ENCODE measurements at places on chromosomes 2 and 18.
A peak's percentile ranks its signal among the peaks of the same experiment; 100 is the strongest.

- no peak for DNase-seq
These were observed 133.9 kb downstream of the ZNF532 start for GRCh38 chr18:58998401-58999203.

DNA sequence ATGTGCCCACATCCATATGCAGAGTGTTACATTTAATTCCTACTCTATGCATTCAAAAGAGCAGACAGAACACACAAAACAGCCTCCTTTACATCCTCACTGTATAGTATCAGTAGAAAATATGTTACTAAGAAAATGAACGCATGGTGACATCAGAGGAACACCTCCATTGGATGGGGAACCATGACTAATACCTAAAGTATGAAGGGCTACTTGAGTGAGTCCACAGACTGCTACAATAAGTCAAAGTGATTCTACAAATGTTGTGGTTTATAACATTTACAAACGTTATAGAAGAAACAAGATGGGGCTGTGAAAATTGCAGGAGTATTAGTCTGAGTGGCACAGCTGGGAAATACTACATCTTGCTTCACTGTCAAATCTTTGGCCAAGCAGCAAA is 1830.9 kb upstream of the PIK3C3 start:
- DNase-seq, result no peak

GRCh38 chr2:43819491-43820163 is 19.0 kb downstream of the ABCG5 start:
- no peak for DNase-seq

DNA sequence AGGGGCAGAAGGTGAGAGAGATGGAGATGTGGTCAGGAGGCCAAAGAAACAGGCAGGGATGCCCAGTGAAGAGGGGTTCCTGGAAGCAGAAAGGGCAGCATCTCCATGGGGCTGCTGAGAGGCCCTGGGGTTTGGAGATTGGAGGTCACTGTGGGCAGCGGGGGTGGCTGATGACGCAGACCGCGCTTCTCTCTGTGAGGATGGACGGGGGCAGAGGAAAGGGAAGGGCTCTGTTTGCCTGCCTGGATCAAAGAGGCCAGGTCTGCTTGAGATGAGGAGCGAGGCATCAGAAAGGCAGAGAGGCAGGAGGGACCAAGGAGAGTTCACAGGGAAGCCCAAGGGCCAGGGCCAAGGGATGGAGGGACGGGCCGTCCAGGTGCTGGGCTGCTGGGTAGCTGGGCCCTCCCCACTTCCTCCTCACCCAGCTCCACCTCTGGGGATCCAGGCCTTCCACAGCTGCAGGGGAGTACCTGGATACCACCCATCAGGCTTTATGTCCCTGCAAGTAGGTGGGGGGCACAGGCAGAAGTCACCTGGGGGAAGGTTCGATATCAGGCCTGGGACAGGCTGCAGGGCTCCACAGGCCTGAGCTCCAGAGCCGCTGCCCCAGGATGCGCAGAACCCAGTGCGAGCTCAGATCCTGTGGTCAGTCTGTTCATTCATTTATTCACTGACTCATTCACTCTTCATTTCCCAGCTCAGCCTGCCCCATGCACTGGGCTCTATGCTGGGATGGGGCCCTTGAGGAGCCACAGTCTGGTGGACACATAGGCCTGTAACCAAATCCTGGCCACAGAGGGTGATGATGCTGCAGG is 30.6 kb downstream of the ADRA2B start:
- DNase-seq, result no peak

DNA sequence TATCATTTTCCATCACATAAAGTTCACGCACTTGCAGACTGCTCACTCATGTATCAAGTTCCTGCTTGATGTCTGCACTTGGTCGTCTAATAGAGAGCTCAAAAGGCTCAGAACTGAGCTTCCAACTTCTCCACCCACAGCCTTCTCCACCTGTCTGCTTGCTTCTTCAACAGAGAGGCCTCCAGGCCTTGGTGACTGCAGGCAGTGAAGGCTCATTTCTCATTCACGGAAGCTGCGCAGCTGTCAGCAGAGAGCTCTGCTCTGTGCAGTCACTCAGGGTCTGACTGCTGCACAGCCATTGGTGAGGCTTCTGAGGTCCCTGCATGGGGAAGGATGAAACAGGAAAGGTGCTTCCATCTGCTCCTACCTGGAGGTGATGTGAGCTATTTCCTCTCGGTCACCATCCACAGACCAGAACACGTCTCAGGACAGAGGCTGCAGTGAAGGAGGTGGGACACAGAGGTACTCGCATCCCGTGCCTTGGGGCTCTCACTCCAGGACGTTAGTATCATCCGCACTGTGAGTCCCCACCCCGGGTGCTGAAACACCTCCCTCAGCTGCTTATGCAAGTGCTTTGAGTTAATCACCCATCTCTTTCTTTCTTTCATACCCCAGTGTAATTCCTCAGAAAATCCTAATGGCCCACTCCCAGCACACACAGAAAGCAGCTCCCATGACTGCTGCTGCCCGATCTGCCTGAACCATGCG is 126.2 kb downstream of the TMEM18 start:
- no peak for DNase-seq

GRCh38 chr2:99141110-99142108 is at the start of gene C2orf15:
C2orf15 (plus strand) TSS chr2:99141707; CDS start chr2:99150559, 8,852 bp downstream.
- DNase-seq, result peak; percentile 94

- no peak for DNase-seq
These were observed 3.0 kb upstream of the FOSL2 start for GRCh38 chr2:28389399-28390240.

DNA sequence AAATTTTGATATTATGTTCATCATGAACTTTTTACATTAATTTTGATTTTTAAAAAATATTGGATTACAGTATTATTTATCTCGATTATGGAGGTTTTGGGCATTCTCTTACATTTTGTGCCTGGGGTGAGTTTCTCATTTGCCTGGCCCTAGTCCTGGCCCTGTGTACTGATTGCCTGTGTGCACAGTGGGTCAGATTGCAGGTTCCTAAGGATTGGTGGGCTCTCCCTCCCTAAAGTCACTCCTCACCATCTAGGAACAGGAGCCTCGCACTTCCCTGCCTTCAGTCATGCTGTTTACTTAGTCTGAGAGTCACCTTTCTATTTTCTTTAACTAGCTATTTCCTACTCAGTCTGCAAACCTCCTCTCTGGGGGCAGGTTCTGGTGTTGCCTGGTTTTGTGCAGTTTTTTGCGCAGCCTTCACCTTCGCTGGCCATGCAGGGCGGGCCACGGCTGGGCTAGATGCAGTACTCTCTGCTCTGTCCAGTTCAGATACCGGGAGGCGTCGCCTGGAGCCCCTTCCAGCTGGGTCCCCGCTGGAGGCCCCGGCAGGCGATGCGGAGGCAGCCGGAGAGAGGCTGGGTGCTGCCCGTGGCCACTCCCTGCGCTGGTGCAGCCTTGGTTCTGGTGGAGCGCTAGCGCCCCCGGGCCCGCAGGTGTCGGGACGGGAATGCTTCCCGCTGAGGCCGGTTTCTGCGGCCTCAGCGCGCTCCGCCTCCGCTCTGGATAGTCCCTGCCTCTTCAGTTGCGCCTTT is 23.3 kb upstream of the MC5R start:
- DNase-seq, result peak; percentile 15

- no peak for DNase-seq
These were observed 203.3 kb downstream of the CELF4 start for GRCh38 chr18:37362158-37362890.

DNA sequence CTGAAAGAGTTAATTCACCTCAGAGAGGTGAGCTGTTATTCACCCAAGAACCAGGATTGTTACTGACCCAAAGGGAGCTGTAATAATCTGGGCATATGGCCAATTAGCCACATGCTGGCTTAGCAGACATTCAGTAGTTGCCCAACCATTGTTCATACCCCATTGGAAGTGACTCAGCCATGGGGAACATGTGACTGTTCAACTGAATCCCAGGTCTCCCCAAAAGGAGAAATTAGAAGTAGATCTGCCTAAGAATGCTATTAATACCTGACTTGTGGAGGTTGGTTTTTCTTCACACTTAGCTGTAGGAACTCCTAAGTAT is 272.6 kb upstream of the UBE2E3 start:
- no peak for DNase-seq

DNA sequence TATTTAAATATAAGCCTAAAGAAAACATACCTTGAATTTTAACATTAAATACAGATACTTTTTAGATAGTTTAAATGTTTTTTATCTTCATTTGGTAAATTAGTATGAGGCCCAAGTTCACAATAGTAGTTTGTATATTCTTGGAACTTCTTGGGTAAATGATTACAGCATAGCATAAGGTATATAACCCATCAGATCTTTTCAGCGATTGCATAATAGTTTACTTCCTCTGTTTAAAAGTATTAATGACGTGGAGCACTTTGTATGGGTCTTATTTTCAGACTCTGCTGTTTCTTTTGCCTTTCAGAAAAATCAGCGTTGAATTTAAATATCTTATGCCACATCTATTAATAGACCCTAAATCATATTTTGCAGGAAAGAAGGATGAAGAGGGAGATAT is 60.2 kb downstream of the CHRNA1 start:
- DNase-seq, result no peak

GRCh38 chr18:26826656-26827235 is 38.8 kb downstream of the AQP4 start:
- DNase-seq, result no peak

- DNase-seq, result no peak
These were observed 195.8 kb upstream of the SMAD2 start for GRCh38 chr18:48126240-48126639.

GRCh38 chr2:165905269-165905668 is 48.3 kb downstream of the TTC21B start:
- DNase-seq, result no peak

DNA sequence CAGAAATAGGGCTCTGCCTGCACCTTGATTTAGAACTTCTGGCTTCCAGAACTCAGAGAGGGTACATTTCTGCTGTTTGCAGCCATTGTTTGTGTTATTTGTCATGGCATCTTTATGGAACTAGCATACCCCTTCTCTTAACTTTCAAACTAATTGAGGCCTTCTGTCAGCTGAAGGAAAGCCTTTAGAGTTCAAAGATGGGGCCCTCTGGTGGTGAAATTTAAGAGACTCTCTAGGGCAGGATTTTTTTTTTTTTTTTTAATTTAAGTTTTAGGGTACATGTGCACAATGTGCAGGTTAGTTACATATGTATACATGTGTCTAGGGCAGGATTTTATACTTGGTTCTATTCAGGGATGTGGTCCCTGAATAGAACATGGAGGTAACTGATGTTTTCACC is 260.6 kb upstream of the LINC00305 start:
- DNase-seq, result no peak

DNA sequence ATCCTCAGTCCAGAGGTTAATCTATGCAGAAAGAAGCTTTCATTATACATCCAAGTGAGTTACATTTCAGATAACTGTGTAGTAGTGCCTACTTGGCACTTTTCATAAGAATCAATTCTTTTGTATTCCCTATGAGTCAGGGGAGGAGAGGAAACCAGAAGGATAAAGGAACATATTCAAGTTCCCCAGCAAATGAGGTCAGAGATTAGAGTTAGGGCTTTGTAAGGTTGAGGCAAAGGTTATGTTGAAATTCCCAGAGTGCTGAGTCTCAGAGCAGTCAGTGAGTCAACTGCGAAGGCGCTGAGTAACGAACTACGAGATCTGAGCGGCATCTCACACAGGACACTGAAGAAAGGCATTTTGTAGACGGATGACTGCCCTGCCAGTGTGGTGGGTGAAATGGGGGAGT is 25.1 kb upstream of the ME2 start:
- no peak for DNase-seq

- DNase-seq, result no peak
These were observed 20.2 kb downstream of the SCG2 start for GRCh38 chr2:223582001-223582400.

DNA sequence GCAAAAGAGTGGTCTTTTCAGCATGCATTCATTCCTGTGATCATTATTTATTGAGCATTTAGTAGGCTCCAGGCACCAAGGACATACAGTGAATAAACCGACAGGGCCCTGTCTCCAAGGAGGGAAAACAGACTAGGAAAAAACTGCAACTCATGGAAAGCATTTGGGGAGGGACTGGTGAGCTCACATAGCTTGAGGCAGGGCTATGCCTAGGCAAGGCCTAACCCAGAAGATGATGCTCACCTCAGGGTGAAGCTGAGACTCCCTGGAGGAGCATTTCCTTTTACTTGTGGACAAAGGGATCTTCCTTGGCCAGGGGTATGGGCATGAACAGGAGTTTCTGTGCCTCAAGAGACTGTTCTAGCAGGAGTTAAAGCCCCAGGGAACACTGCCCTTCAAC is 3.9 kb downstream of the CXCR1 start:
- DNase-seq, result no peak

GRCh38 chr2:156340377-156340776 is 7.9 kb upstream of the NR4A2 start:
- DNase-seq, result no peak

- DNase-seq, result no peak
These were observed 42.8 kb downstream of the LRRTM4 start for GRCh38 chr2:77479395-77479794.

DNA sequence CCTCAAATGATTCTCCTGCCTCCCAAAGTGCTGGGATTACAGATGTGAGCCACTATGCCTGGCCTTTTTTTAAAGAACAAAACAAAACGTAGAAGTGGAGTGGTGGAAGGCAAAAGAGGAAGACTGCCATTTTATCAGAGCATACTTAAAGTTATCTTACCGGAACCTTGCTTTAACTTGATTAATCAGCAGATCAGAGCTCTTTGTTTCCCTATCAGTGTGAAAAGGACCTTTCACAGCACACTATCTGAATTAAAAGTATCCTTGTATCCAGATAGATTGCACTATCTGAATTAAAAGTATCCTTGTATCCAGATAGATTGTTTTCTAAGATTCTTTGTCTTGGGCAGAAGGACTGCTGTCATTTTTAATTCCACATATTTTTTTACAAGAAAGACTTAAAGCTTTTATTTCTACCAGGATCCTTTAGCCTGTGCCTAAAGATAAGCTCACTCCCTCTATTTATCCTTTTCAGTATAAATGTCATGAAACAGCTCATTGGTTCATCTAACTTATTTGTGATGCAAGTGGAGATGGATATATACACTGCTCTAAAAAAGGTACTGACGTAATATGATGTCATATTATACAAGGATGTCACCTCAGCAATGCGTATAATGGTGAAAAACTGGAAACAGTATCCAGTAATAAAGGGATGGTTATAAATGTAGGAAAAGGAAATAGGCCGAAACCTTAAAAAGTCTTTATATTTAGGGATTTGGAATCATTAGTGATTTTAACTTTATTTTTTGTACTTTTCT is 17.8 kb downstream of the GMCL1 start:
- DNase-seq, result no peak

DNA sequence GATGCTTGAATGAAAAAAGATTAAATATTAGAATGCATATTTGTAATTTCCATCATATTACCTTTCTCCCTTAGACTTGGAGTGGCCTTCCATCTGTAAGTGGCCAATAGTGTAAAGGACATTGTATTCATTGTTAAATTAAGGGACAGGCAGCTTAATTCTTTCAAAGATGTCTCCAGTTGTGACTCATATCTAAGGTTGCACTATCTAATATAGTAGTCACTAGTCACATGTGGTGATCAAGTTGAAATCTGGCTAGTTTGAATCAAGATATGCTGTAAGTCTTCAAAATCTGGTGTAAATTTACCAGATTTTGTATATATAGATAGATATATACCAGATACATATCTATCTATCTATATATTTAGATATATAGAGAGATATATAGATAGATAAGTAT is 52.4 kb upstream of the AGPS start:
- DNase-seq, result no peak

GRCh38 chr2:42368817-42369531 is 8.0 kb upstream of the COX7A2L start:
- no peak for DNase-seq

GRCh38 chr2:225031599-225031998 is 10.7 kb downstream of the DOCK10 start:
- no peak for DNase-seq

GRCh38 chr2:20675701-20676352 is 8.9 kb downstream of the GDF7 start:
- DNase-seq, result no peak
